ENCODE measurements at places on chromosomes 3 and 15. TPM values are rescaled to one million over a fixed set of nuclear protein-coding genes. Genes with fewer than 3 reads are reported as not detected.

MEX3B gene
- total RNA-seq, result 0.72 TPM

- no peak overlapping the region for H3K27ac ChIP-seq
- H3K27me3 ChIP-seq, result peaks cover 29% of the 10 kb centered on the region
- no peak overlapping the region for H3K4me3 ChIP-seq
- no peaks in the 10 kb centered on the region for H3K36me3 ChIP-seq
- peaks cover 7% of the 10 kb centered on the region for H3K4me1 ChIP-seq
- DNase-seq, result no peak
Observed at GRCh38 chr15:75235760-75236729, 22.1 kb upstream of the GOLGA6C start.

DNA sequence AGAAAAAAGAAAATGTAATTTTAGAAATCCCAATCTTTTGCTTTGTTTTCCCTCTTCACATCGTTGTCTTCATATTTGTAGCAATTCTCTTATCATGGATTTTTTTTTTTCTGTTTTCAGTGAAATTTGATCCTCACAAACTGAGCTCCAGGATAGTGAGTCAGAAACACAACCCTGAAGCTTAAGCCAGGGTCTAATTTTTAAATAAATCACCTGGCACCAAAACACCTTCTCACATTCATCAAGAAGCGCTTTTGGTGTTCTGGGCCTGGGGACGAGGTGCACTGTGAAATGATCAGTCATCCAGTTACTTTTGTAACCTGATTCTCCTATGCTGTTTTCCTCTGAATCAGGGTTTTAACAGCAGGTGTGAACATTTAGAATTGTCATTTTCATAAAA, 87.7 kb downstream of the REC114 start:
- no peaks in the 10 kb centered on the region for H3K36me3 ChIP-seq
- no peak overlapping the region for H3K4me3 ChIP-seq

DNA sequence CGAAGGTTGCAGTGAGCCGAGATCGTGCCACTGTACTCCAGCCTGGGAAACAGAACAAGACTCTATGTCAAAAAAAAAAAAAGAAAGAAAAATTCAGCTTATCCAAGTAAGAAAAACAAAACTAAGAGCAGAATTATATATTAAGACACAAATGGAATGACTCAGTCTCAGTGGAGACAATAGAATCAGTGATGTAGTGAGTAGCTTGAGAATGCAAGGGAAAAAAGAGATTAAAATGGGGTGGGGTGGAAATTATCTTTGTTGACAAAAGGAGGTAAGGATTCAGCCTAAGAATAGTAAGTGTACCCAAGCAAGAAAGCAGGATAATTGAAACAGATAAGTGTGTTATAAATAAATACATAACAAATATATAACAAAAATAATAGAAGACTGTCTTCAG, 70.7 kb downstream of the BLM start:
- peaks cover 42% of the 10 kb centered on the region for H3K36me3 ChIP-seq
- H3K4me3 ChIP-seq, result no peak overlapping the region
- H3K4me1 ChIP-seq, result no peaks in the 10 kb centered on the region
- H3K27me3 ChIP-seq, result no peaks in the 10 kb centered on the region
- no peak for DNase-seq
- H3K27ac ChIP-seq, result no peak overlapping the region

DNA sequence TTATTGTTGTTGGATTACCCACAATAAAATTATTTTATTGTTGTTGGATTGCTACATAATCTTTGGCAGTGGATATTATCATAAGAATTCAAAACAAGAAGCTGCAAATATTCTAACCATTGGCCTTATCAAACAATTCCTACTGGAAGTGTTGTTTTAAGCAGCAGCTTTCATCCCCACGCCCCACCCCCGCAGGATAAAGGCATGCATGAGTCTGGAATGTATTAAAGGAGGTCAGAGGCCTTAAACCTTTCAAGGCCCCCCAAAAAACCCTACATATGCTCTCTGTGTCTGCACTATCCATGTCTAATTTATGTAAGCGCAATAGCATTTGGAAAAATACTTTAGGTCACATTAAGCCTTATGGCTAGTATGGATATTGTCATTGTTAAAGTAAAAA, 23.1 kb downstream of the P3H2 start:
- no peak for DNase-seq
- no peak overlapping the region for H3K4me3 ChIP-seq
- no peaks in the 10 kb centered on the region for H3K36me3 ChIP-seq
- H3K4me1 ChIP-seq, result peaks cover 7% of the 10 kb centered on the region
- no peak overlapping the region for H3K27ac ChIP-seq

DNA sequence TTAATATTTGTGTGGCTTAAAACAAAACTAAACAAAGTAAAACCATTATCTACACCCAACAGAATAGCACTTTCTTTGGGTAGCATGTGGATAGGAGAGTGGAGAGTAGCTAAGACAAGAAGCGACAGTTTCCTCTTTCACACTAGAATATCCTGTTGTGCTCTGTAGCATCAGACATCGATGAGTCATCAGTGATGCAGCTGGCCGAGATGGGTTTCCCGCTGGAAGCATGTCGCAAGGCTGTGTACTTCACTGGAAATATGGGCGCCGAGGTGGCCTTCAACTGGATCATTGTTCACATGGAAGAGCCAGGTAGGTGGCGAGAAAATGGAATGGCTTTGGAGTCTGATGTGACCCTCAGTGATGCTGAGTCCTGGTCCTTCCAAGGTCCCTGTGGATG, 108.1 kb downstream of the USP13 start:
- no peak overlapping the region for H3K4me3 ChIP-seq
- H3K36me3 ChIP-seq, result peaks cover 11% of the 10 kb centered on the region
- H3K27ac ChIP-seq, result no peak overlapping the region

DNA sequence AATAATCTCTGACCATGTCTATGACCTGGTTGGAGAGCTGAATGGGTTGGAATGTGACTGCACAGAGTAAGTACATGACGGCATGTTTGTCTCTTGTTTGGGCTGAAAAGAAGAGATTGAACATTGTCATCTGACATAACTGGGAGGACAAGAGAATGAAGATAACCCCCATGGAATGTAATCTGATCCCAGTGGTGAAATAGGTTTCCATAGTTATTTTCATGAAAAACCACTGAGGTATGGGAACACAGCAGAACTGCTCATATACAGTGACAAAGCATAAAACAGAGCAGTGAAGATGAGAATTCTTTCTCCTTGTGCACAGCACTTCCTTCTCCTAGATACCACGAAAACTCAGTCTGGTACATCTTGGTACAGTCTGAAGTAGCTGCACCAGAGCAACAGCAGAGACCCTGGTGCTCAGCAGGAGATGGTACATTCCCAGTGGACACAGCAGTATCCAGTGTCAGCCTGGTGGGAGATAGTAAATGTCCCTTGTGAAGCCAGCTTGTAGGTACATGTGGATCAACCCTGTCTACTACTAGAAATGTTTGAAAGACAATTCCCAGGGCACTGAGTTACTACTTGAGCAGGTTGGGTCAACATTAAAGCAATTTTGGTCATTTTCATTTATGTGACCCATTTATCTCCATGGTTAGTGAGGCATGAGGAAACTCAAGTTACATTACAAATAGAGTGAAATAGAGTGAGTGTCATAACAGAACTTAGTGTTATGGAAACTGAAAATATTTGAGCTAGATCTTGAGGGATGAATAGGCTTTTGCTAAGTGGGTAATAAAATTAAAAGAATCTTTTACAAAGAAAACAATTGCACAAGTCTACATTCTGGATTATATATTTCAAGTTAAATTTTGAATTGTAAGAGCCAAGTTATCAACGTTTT, 178.3 kb downstream of the SUCNR1 start:
- no peak overlapping the region for H3K27ac ChIP-seq
- no peak for DNase-seq
- H3K36me3 ChIP-seq, result no peaks in the 10 kb centered on the region
- H3K4me1 ChIP-seq, result no peaks in the 10 kb centered on the region
- no peak overlapping the region for H3K4me3 ChIP-seq

GRCh38 chr3:134761213-134761612, 33.8 kb upstream of the EPHB1 start:
- H3K4me3 ChIP-seq, result no peak overlapping the region
- no peaks in the 10 kb centered on the region for H3K4me1 ChIP-seq
